ENCODE measurements at places on chromosomes 6 and 20.
A peak's percentile ranks its signal among the peaks of the same experiment; 100 is the strongest.

DNA sequence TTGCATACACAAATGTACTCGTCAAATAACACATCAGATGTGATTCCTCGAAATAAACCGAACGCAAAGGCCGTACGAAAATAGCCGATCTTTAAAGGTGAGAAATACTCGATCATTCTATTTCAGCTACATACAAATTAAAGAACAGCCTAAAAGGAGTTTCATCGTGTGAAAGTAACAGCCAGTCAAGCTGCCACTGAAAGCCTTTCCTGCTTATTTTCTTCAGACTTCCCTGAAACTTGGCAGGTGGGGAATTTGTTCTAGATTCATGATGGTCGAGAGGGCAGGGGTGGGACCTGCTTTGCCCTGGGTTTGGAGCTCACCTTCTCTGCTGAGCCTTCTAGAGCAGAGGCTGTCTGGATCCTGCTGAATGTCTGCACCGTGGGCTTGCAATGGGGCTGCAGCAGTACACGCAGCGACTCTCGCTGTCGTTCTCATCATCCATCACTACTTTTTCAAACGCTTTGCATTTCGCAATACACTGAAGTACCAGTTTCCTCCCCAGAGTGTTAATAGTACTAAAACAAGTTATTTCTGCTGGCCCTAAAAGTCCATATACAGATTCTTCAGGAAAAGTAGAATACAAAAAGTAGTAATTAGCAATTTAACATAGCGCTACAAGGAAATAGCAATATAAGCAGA, 16.2 kb downstream of the FOXC1 start:
- DNase-seq: no peak

DNA sequence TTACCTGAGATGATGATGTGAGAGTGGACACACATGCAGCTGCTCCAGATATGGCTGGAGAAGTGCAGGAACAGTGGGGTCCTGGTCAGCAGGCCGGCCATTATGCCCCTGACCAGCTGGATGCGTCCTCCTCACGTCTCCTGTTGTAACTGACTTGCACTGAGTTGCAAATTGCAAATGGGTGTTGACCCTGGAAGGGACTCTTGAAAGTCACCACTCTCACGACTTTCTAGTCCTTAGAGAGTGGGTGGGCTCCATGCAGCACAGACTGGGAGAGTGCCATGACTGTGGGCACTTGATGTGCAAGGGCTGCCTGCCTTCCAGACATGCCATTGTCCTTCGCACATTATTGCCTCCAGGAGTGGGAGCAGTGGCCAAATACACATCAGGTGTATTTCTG, 10.8 kb downstream of the FAM83D start:
- no peak for DNase-seq

GRCh38 chr6:3643921-3644738, 107.4 kb downstream of the PXDC1 start:
- no peak for DNase-seq

GRCh38 chr6:45432977-45433376, 55.2 kb upstream of the SUPT3H start:
- DNase-seq: no peak

GRCh38 chr6:111737065-111737521, 131.4 kb upstream of the TRAF3IP2 start:
- DNase-seq: no peak

- DNase-seq: no peak
Measured at GRCh38 chr6:139126255-139126654, 8.6 kb upstream of the HECA start.

- no peak for DNase-seq
Measured at GRCh38 chr6:8212720-8213434, 110.5 kb upstream of the EEF1E1 start.

DNA sequence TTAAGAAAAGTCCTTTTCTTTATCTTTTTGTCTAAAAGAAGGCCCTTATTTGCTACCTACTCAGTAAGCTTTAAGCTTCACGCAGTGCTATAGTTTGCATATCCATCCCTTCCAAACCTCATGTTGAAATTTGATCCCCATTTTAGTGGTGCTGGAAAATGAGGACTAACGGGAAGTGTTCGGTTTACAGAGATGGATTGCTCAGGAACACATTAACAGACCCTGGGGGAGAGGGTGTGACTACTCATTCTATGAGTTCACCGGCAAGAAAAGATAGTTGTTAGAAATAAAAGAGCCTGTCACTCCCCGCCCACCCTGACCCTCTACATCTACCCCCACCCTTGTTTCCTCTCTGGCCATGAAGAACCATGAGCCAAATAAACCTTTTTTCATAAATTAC, 546.2 kb downstream of the MEI4 start:
- DNase-seq: no peak

GRCh38 chr6:4890627-4891026, 113.2 kb downstream of the RPP40 start:
- no peak for DNase-seq

DNA sequence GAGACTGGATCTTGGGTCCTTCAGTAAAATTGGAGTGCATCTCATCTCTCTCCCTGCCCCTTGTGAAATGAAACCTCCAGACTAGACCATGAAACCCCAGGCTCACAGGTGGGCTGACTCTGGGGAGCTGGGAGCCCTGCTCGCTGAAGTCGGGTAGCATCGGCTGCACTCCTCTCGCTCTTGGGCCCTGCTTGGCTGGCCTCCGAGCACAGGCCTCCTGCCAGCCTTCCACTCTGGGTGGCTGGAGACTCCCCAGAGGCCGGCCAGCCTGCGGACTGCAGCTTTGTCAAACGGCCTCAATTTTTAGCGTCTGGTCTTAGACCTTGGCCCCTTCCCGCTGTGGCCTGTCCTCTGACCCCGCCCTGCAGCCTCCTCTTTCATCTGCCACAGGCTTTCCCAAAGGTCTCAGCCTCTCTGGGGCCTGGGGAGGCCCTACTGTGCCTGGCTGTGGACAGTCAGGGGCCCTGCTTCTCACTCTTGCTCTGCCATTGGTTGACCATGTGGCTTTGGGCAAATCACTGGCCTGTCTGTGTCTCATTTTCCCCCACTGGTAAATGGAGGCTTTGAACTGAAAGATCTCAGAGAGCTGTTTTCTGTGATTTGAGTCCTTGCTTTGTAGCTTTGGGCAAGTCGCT, 45.1 kb downstream of the SRC start:
- no peak for DNase-seq

DNA sequence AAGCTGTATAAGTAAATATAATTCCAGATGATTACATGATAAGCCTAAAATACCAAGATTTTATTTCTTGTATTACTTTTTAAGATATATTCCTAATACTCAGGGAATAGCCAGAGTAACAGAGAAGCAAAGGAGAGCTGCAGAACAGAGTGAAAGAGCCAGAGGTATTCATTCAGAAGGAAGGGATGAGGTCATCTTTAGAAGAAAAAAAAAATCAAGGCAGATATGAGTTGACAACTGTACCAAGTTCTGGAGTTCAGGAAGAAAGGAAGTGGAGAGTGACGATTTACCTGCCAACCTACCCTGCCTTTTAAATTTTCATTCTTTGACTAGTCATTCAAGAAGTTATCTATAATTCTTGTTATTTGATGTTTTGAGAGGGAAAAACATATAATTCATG, 28.8 kb upstream of the NHSL1 start:
- DNase-seq: no peak

DNA sequence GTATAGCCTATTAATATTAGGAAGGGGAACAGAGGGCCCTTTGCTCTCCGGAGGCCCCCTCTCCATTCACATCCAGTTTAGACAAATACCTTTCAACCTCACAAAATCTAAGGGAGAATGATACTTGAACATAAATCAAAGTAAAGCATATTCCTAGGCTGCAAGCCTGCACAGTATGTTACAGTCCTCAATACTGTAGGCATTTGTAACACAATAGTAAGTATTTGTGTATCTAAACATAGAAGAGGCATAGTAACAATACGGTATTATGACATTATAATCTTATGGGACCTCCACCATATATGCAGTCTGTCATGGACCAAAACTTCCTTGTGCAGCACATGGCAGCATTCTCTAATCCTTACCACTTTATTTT, 2.3 kb upstream of the TREM1 start:
- no peak for DNase-seq

DNA sequence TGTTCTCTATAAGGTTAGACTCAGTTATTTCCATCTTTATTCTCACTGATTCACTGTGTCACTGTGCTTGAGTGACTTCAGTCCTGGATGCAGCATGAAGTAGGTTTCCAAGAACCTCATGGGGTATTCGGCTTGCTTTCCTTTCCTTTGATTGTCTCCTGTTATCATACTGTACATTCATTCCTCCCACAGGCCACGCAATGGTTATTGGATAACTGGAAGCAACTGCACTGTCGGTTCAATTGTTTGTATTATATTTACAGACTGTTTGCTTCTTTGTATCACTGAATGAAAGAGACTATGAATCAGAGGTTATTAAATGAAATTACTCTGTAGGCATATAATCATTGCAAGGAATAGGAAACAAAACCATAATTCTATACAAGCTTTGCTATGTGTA, 129.4 kb downstream of the MAP7 start:
- no peak for DNase-seq

GRCh38 chr20:58956078-58956477, 25.0 kb upstream of the NELFCD start:
- no peak for DNase-seq

DNA sequence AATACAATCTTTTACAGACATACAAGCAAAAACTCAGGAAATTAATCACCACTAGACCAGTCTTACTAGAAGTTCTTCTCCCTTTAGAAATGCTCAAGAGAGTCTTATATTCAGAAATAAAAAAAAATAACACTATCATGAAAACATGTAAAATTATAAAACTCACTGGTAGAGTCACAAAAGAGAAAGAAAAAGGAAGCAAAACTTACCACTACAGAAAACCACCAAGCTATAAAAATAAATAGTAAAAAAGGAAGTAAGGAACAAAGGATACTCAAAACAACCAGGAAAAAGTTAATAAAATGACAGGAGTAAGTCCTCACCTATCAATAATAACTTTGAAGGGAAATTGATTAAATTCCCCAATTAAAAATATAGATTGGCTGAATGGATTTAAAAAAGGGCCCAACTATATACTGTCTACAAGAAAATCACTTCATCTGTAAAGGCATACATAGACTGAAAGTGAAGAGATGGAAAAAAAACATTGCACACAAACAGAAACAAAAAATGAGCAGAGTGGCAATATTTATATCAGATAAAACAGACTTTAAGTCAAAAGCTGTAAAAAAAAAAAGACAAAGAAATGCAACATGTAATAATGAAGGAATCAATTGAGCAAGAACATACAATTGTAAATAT, 489.5 kb downstream of the KIF16B start:
- no peak for DNase-seq

- no peak for DNase-seq
Measured at GRCh38 chr6:165826487-165827189, 163.6 kb upstream of the PDE10A start.

- DNase-seq: no peak
Measured at GRCh38 chr6:100268326-100268725, 196.4 kb downstream of the SIM1 start.

GRCh38 chr6:107587451-107587850, 97.5 kb downstream of the SOBP start:
- no peak for DNase-seq

- no peak for DNase-seq
Measured at GRCh38 chr6:105664931-105665330, 262.0 kb upstream of the PREP start.

- DNase-seq: peak; percentile 21
Measured at GRCh38 chr6:47655719-47656595, 42.4 kb upstream of the ADGRF4 start.

- no peak for DNase-seq
Measured at GRCh38 chr6:5435449-5435848, 174.1 kb downstream of the FARS2 start.

GRCh38 chr6:6006428-6007365, at the start of gene NRN1:
NRN1 (minus strand) TSS chr6:6006925; CDS start chr6:6006749, 176 bp downstream.
- peak; percentile 31 for DNase-seq

DNA sequence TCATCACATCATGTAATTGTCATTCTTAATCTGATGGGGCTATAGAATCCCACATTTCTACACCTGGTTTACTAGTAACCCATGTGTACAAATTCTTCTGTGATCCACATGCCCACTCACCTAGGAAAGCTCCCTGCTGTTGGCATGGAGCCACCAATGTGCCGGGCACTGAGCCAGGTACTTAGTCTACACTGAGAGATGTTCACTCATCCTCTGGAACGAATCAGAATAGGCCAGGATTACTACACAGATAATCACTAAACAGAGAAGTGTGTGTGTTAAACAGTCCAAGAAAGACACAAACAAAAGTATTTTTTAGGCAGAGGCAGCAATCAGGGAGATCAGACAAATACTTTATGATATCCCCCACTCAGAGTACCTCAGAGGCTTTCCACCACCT, 193.2 kb upstream of the VGLL2 start:
- no peak for DNase-seq

- DNase-seq: no peak
Measured at GRCh38 chr6:143619824-143620401, 57.9 kb upstream of the PHACTR2 start.

GRCh38 chr6:90121982-90122381, 174.7 kb downstream of the BACH2 start:
- DNase-seq: no peak

DNA sequence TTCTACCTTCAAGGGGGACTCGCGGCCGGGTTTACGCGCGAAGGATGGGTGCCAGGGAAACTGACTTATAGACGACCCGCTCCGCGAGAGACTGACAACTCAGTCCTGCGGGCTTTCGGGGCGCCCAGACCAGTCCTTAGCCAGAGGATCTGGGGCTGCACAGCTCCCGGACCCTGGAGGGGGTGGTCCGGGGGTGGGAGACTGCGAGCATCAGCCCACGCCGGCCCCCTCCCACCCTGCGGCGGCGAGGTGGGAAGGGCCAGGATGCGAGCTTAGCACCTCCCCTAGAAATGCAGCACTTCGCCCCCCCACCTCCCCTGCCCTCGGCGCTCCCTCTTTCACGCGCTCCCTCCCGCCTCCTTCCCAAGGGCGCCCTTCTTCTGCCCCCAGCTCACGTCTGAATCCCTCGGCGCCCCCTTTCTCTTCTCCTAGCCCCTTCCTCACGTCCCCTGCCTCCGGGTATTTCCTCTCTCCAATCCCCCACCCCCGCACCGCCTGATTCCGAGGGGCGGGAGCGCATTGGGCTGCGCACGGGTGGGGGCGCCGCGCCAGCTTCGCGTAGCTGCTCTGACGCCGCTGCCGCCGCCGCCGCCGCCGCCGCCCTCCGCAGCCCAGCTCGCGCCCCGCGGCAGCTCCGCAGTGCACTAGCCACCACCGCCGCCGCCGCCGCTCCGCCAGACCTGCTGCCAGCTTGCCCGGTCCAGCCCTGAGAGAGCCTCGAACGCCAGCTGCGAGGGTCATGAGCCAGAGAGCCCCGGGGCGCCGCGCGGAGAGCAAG, at the start of gene SLC32A1:
SLC32A1 (plus strand) TSS at position 639 of the 778 bp plus-strand sequence. CDS start 239 bp downstream, outside the sequence.
- peak; percentile 73 for DNase-seq

GRCh38 chr6:117585647-117586046, 16.7 kb downstream of the GOPC start:
- no peak for DNase-seq

DNA sequence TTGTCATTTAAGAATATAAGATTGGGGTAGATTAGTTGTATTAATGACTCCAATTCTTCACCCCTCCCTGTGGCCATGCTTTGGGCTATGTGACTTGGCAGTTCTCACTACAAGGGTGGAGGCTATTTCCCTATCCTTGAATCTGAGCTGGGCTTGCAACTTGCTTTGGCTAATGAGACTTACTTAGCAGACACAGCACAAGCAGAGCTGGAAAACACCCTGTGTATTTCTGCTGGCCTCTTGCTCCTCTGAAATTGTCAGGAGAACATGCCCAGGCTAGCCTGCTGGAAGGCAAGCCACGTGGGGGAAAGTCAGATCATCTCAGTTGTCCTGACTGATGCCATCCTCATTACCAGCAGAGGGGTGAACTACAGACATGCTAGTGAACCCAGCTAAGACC, 126.5 kb upstream of the HDGFL1 start:
- no peak for DNase-seq

- no peak for DNase-seq
Measured at GRCh38 chr6:2998998-2999617, 586 bp upstream of the NQO2 start.

Data from glutamatergic neuron (in vitro differentiated cells).